Endodermal cell (in vitro differentiated cells): ENCODE measurements at places on chromosomes 5 and 9. TPM values are rescaled to one million over a fixed set of nuclear protein-coding genes. Genes with fewer than 3 reads are reported as not detected.

Gene DEPDC1B
- total RNA-seq = 20.1 to 42.6 TPM (median 42.1 TPM) in 3 replicates

Gene CD72
- total RNA-seq = 5.1 to 8.2 TPM (median 6.9 TPM) in 3 replicates

GRCh38 chr9:125146247-125146646 is 2.9 kb upstream of the SCAI start:
- H3K4me3 ChIP-seq = no peak overlapping the region
- H3K27me3 ChIP-seq = no peaks in the 10 kb centered on the region
- no peak for DNase-seq
- peaks cover 30% of the 10 kb centered on the region for H3K36me3 ChIP-seq

GRCh38 chr5:143177263-143177983 is 226.1 kb downstream of the NR3C1 start:
- no peak overlapping the region for H3K4me3 ChIP-seq
- peaks cover 26% of the 10 kb centered on the region for H3K4me1 ChIP-seq
- H3K36me3 ChIP-seq = no peaks in the 10 kb centered on the region
- no peak overlapping the region for H3K27ac ChIP-seq
- DNase-seq = no peak

- H3K36me3 ChIP-seq = no peaks in the 10 kb centered on the region
- no peaks in the 10 kb centered on the region for H3K27me3 ChIP-seq
- H3K4me1 ChIP-seq = no peaks in the 10 kb centered on the region
- DNase-seq = no peak
Measured at GRCh38 chr9:121863955-121864354, 212.5 kb downstream of the DAB2IP start.

DNA sequence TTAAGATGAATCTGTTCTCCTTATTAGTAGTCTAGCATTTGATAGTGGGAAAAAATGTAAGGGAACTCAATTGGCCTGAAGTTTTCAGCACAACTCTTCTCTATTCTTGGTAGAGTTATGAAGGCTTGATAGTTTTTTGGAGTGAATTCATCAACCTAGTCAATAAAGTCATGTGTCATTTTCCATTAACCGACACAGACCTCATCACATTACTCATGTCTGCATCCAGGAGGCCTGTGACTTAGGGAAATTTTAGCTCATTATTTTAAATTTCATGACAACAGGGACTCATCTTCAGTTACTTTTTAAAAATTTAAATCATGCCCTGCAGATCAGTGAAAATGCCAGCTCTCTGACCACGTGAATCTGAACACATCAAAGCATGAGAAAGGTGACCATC is 63.3 kb downstream of the ADAMTS16 start:
- no peaks in the 10 kb centered on the region for H3K27me3 ChIP-seq
- DNase-seq = no peak
- no peak overlapping the region for H3K4me3 ChIP-seq
- peaks cover 6% of the 10 kb centered on the region for H3K4me1 ChIP-seq
- H3K27ac ChIP-seq = no peak overlapping the region

GRCh38 chr5:72790186-72790585 is 26.3 kb upstream of the TNPO1 start:
- H3K27me3 ChIP-seq = no peaks in the 10 kb centered on the region
- DNase-seq = no peak
- H3K4me1 ChIP-seq = no peaks in the 10 kb centered on the region
- no peak overlapping the region for H3K4me3 ChIP-seq

- no peak for DNase-seq
- no peaks in the 10 kb centered on the region for H3K4me1 ChIP-seq
- H3K4me3 ChIP-seq = peak overlapping the region; percentile 34
- H3K27ac ChIP-seq = no peak overlapping the region
- H3K27me3 ChIP-seq = no peaks in the 10 kb centered on the region
Measured at GRCh38 chr9:115556432-115556831, 438.5 kb upstream of the TNC start.
